ENCODE measurements at places on chromosomes 11 and 22.

DNA sequence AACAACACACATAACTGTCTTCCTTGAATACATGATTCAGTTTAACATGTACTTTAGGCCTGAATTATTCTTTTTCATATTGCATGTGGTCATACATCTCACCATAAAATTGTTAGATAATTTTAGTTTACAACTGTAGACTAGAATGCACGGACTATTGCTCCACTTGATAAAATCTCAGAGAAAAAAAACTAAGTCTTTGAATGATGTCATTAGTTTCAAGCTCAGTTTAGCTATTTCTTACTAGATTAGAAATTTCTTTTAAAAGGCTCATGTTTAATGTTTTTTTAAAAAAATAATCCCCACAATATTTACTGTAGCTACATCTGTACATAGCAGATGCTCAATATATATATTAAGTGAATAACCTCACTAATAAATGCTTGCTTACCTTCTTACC, 5.1 kb downstream of the RSF1 start:
- DNase-seq: no peak

- DNase-seq: no peak
Observed at GRCh38 chr11:110409174-110409573, 20.6 kb upstream of the FDX1 start.

GRCh38 chr22:31278151-31278621, 14.1 kb downstream of the PIK3IP1 start:
- DNase-seq: peak; percentile 17

GRCh38 chr11:12741671-12742216, 67.5 kb downstream of the TEAD1 start:
- no peak for DNase-seq

- DNase-seq: no peak
Observed at GRCh38 chr11:103257360-103257759, 148.1 kb downstream of the DYNC2H1 start.

DNA sequence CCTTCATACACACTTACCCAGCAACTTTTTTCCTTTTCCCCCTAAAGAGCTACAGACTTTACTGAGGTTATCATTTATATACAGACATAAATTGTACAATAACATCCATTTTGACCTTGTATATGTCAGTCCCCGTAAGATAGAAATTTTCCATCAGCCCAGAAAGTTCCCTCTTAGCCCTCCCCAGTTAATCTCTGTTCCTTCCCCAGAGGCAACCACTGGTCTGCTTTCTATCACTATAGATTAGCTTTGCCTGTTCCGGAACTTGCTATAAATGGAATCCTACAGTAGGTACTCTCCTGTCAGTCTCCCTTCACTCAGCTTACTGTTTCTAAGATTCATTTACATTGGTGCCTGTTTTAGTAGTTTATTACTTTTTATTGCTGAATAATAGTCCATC, 54.9 kb downstream of the TSPAN18 start:
- DNase-seq: no peak

GRCh38 chr11:31814176-31814868, 3.2 kb upstream of the PAX6 start:
- no peak for DNase-seq

DNA sequence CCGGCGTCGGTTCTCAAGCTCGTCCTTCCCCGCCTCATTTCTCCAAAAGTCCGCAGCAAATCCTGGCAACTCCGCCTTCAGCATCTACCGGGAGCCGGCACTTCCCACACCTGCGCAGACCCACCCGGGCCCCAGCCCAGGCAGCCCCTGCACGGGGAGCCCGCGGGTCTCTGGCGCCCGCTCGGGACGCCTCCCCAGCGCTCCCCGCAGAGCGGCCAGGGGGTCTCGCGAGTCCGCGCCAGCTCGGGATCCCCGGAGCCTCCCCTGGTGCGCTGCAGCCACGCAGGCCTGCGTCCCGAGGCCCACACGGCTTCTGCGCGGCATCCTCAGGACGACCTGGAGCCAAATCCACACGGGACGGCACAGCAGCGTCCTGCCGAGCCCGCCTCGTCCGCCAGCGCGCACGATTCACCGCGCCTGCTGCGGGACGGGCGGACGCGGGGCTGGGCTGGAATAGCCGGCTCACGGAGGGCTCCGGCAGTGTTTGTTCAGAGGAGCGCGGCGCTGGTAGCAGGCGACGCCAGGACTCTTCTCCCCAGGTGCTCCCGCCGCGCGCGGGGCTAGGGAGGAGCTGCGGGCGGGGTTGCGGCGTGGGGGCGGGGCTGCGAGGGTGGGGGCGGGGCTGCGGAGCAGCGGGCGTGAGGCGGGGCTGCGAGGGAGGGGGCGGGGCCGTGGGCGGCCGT, 816 bp upstream of the PHRF1 start:
- no peak for DNase-seq

DNA sequence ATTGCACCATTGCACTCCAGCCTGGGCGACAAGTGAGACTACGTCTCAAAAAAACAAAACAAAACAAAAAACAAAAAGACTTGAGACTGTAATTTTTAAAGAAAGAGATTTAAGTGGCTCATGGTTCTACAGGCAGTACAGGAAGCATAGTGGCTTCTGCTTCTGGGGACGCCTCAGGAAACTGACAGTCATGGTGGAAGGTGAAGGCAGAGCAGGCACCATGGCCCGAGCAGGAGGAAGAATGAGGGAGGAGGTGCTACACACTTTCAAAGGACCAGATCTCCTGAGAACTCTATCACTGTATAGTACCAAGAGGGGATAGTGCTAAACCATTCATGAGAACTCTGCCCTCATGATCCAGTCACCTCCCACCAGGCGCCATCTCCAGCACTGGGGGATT, 52.0 kb downstream of the CBL start:
- DNase-seq: peak; percentile 13

DNA sequence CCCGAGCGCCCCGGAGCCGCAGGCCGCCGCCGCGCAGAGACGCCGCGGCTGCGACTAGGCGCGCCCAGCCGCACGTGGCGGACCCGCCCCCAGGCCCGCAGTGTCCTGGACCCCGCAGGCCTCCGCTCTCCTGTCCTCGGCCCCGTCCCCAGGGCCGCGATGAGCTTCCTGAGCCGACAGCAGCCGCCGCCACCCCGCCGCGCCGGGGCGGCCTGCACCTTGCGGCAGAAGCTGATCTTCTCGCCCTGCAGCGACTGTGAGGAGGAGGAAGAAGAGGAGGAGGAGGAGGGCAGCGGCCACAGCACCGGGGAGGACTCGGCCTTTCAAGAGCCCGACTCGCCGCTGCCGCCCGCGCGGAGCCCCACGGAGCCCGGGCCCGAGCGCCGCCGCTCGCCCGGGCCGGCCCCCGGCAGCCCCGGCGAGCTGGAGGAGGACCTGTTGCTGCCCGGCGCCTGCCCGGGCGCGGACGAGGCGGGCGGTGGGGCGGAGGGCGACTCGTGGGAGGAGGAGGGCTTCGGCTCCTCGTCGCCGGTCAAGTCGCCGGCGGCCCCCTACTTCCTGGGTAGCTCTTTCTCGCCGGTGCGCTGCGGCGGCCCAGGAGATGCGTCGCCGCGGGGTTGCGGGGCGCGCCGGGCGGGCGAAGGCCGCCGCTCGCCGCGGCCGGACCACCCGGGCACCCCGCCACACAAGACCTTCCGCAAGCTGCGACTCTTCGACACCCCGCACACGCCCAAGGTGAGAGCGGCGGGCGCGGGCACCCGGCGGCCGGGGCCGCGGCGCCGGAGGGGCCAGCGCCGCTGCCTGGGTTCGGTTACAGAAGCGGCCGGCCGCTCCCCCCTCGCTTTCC, 528 bp downstream of the WEE1 start:
- peak; percentile 54 for DNase-seq

- no peak for DNase-seq
Observed at GRCh38 chr11:96197801-96198701, 144.9 kb downstream of the MAML2 start.

GRCh38 chr22:17233348-17234043, 14.3 kb upstream of the ADA2 start:
- no peak for DNase-seq

GRCh38 chr11:83312430-83312829, 26.3 kb upstream of the CCDC90B start:
- no peak for DNase-seq

- DNase-seq: no peak
Observed at GRCh38 chr11:70281156-70281609, 10.7 kb downstream of the PPFIA1 start.

- DNase-seq: no peak
Observed at GRCh38 chr11:42036201-42036600, 576.7 kb upstream of the LRRC4C start.

DNA sequence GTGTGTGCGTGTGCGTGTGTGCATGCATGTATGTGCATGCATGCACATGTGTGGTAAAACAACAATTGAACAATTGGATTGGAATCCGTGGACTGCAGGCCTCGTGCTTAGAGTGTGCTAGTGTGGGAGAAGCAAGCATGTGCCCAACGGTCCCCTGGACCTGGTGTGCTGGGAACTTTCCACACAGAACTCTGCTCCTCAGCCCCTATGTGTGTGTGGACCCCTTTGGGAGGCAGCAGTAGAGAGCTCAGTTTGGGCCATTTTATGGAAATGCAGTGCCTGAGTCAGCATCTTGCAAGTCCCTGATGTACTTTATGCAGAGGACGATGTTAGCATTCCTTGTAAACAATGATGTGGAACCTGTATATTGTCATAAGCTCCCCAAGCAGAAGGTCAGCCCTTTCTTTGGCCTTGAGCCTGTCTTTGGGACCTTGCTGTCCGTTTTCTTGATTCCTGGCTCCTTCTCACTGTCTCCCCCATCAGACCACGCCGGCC, 167.3 kb downstream of the TBC1D22A start:
- no peak for DNase-seq

GRCh38 chr11:45665933-45666647, 668 bp upstream of the CHST1 start:
- DNase-seq: no peak

DNA sequence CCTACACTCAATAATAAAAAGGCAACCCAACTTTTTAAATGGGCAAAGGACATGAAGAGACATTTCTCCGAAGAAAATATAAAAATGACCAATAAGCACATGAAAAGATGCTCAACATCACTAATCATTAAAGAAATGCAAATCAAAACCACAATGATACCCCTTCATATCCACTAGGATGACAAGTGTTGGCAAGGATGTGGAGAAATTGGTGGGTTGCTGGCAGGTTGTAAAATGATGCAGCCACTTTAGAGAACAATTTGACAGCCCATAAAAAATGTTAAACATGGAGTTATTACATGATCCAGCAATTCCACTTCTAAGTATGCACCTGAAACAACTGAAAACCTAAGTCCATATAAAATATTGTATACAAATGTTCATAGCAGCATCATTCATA, 73.2 kb upstream of the LMO2 start:
- DNase-seq: no peak

DNA sequence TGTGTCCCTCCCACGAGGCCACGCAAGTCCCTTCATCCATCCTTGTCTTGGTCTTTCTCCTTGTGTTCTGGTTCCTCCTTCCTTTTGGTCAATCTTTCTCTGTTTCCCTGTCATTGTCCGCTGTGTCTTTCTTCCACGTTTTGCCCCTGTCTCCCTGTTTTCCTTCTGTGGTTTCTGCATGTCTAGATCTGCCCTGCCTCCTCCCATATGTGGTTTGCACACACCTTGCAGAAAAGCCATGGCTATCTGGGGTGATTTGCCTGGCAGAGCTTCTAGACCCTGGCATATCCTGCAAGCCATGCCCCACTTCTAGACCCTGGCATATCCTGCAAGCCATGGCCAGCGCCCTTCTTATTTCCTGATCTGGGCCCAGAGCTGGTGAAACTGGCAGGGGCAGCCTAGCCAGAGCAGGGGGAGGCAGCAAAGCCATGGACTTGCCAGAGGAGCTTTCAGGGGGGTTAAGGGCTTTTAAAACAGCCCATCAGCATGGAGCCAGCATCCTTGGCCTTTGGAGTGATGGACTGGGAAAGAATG, 131.6 kb upstream of the NECTIN1 start:
- no peak for DNase-seq

GRCh38 chr11:8015753-8016239, 28.7 kb downstream of the EIF3F start:
- no peak for DNase-seq

- DNase-seq: no peak
Observed at GRCh38 chr11:8067567-8067928, 13.5 kb upstream of the TUB start.

GRCh38 chr11:43119275-43119970, 192.4 kb upstream of the API5 start:
- no peak for DNase-seq

DNA sequence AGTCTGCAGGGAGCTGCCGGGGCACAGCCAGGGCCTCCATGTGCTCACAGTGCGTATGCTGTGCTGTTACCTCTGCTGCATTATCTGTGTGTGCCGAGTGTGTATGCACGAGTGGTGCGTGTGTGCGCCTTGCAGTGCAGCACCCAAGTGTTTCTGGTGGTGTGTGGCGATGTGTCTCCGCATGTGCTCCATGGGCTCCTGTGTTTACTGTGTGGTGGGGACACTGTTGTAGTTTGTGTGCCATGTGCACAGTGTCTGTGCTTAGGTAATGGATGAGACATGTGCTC, 31.4 kb downstream of the KCNC1 start:
- DNase-seq: no peak

- DNase-seq: no peak
Observed at GRCh38 chr22:44449061-44449682, 48.9 kb downstream of the RTL6 start.

DNA sequence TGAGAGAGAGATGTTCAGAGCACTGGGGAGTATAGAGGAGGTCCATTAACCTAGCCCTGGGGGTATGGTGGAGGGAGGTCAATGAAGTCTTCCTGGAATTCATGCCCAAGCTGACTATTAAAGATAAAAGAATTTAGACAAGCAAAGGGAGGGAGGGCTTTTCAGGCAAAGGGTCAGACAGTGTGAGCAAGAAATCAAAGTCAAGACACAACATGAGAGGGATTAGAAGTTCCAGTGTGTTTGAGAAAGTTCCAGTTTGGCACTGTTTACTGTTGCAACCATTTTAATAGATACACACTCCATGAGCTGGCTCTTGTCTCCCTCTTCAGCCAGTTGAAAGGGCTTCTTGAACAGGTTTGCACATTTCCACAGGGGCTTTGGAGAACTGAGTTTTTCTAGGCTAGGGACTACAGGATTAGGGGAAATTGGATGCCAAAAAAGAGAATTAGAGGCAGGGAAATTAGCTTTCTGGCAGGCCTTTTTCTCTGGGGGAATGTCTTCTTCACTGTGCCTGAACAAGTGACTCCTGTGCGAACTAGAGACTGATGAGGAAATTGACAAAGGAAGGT, 14.7 kb upstream of the NNMT start:
- no peak for DNase-seq

DNA sequence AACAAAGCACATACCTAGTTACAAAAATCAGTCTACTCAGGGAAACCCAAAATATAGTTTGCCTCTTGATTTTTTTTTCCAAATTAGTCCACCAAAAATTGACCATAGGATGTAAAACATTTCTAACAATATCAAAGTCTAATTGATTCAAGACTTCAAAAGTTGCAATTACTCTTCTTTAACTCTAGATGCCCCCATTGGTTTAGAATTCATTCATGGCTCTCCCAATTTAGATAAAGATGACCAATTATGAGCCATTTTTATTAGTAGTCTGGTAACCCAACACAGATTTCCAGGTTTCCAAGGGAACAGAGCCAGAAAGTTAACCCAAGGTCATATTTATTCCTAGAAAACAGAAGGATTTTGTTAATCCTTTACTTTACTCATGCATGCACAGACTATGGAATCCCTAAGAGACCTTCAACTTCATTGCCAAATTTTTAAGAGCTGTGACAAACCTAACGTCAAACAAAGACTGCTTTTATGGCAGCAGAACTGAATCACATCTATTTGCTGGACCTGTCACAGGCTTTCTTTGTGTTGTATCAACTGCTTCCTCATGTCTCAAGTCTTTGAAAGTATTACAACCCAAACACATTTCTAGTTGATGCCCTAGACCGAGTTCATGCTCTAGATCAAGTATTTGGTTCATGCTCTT, 55.3 kb downstream of the C22orf42 start:
- no peak for DNase-seq

All from activated naive CD4-positive, alpha-beta T cell (primary cell).